ENCODE measurements at places on chromosomes 2 and 18.

- DNase-seq: no peak
Observed at GRCh38 chr18:56517196-56517595, 121.2 kb downstream of the TXNL1 start.

DNA sequence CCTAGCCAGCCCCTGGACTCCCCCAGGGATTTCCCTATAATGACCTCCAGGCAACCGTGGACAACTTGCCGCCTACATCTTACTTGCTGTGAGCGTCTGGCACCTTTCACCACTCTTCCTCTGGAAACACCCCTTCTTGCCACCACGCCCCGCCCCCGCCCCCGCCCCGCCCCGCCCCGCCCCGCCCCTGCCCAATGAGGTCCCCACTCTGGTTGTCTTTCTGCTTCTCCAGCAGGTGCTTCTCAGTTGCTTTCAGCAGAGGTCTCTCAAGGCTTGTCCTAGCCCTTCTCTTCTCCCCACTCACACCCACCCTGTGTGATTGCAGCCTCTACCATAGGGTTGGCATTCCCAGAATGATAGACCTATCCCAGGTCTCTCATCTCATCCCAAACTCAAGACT lies 214.5 kb downstream of the EN1 start:
- no peak for DNase-seq

DNA sequence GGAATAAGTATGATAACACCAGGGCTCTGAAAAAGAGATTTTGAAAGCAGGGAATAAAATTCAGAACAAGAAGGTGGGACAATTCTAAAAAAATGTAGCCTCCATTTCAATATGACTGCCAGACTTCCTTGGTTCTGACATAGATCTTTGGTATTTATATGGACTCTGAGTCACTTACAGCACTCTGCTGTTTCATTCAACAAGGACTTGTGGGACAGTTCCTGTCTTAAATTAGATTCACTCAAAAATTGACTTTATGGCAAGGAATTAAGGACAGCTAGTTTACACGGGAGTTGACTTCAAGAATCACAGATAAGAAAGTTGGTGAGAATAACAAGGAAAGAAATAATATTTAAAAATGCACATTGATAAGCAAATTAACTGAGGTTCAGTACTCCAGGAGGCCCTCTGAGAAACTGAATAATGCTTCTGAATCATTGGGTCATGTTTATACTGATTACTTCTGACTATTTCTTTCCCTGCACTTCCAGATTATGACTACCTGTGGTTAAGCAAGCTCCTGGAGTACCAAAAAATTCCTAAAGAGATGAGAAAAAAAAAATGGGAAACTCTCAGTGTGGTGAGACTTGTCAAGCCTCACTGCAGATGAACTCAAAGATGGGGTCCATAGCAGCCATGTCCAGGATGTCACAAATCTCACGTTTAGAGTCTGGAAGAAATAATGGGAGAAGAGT lies 828.3 kb upstream of the PIK3C3 start:
- DNase-seq: no peak

DNA sequence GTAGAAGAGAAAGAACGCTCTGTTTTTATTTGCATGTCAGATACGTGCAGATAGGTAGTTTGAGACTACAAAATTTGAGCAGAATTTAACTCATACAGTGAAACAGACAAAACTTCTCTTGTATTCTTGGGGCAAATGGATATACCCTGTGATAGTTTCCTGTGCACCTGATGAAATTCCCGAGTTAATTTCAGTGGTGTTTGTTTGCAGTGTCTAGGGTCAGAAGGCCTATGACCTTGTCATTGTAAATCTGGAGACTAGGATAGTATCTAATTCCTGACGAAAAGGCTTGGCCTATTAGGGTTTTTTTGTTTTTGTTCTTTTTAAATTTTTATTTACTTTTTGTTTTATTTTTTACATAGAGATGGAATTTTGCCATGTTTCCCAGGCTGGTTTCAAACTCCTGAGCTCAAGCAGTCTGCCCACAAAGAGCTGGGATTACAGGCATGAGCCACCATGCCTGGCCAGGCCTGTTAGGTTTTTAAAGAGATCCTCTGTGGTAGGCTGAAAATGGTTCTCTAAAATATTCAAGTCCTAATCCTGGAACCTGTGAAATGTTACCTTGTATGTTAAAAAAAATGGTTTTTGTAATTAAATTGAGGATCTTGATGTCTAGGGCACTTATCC lies 17.6 kb downstream of the LCLAT1 start:
- DNase-seq: no peak

- no peak for DNase-seq
Observed at GRCh38 chr2:219173176-219173575, 3.3 kb upstream of the SLC23A3 start.

DNA sequence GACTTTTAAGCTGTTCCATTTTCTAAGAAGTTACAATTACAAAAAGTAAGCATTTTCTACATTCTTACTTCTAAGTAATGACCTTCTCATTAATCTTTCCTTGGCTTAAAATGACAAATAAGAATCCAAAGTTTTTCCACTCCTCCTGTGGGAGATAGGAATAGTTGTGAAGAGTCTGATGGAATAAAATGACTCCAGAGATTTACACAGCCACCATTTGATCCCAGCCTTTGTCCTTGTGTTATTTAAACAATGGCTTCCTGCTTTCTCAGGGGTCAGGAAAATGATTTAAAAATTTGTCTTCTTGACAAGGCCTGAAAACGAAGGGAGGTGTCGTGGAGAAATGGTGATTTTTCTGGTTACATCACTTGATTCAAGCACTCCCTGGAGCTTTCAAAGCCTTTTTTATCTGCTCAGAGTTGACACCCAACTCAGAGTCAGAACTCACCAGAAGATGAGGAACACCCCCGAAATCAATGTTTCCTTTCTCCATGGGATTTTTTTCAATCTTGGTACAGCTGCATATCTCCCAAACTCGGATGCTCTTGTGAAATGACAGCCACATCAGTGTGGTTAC lies 106.5 kb downstream of the GALNT3 start:
- DNase-seq: no peak

DNA sequence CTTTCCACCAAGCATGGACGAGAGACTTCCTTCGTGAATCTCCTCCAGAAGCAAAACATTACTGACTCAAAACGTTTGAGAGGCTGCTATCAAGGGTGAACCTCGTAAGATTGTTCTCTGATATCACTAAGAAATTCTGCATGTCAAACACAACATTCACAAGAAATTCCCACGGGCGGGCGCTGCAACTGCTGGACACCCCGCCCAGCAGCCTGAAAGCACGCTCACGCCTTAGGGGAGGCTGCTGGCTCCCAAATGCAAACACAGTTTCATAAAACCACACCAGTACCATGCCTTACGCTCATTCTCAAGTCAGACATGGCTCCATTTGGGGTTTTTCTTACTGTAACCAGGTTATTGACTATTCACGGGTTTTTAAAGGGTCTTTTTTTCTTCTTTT lies 39.0 kb downstream of the MBP start:
- DNase-seq: no peak

- no peak for DNase-seq
Observed at GRCh38 chr2:88095022-88095421, 27.4 kb downstream of the SMYD1 start.

DNA sequence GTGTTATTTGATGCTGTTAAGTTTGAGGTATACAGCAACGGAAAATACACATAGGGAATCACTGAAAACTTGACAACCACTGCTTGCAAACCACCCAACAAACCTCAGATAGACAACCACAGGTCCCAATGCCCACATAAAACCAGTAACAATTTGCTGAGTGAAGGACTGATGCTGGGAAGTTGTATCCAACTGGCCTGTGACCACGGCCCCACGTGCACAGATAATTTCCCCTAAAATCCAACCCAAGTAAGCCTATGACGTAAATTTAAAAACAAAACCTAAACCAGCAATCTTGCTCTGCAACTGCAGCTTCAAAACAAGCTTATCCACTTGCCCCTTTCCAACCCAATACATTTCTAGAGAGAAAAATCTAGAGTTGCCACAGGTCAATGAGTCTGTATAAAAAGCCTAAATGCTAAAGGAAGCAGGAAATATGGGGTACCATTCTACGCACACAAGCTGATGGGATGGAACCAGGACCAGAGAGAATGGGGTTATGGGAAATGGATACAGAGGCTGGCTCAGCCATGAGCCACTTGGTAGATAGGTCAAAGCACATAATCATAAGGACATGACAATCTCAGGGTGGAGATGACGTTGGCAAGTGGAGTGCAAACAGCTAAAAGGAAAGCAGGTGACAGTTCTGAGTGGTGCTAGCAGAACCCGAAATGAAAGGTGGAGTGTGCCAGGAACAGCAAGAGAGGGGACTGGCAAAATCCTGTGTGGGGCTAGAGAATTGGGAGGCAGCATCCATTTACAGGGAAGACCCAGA lies 27.8 kb upstream of the CREB1 start:
- no peak for DNase-seq

- DNase-seq: no peak
Observed at GRCh38 chr2:43212216-43212835, 14.1 kb downstream of the ZFP36L2 start.

DNA sequence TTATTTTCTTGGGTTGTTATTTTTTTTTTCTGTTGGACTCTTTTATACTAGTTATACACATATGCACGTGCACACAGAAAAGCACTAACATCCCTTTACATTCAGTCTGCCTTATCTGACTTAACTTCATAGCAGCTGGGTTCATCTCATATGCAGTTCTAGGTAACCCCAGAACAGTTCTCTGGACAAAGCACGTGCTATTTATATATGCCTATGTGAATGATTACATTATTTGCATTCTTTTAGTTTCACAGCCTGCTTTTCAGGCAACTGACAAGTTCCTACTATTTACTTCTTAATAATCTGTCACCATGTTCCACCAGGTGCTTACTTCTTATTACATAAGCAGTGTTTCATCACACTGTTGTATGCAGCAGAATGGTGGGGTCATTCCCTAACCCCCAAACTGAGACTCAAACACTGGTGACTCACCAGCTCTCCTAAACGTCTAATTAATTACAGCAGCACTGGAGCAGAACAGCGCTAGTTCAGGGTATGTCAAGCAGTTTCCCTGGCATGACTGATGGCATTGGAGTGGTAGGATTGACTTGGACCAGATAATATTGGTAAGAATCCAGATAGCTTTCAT lies 372.8 kb downstream of the CLIP4 start:
- no peak for DNase-seq

GRCh38 chr2:44267796-44268648 lies 7.3 kb upstream of the SLC3A1 start:
- DNase-seq: no peak

- no peak for DNase-seq
Observed at GRCh38 chr2:64678771-64679590, 25.3 kb upstream of the SERTAD2 start.

DNA sequence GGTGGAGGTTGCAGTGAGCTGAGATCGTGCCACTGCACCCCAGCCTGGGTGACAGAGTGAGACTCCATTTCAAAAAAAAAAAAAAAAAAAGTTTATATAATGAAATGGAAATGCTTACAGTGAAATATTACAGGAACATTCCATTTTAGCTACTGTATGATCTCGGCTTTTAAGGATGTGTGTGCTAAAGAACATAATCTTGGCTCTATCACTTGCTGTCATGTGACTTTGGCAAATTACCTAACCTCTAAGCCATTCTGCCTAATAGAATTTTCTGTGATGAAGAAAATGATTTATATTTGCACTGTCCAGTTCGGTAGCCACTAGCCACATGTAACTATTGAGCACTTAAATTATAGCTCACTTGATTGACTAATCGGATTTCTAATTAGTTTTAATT lies 36.3 kb downstream of the SMAD4 start:
- no peak for DNase-seq

DNA sequence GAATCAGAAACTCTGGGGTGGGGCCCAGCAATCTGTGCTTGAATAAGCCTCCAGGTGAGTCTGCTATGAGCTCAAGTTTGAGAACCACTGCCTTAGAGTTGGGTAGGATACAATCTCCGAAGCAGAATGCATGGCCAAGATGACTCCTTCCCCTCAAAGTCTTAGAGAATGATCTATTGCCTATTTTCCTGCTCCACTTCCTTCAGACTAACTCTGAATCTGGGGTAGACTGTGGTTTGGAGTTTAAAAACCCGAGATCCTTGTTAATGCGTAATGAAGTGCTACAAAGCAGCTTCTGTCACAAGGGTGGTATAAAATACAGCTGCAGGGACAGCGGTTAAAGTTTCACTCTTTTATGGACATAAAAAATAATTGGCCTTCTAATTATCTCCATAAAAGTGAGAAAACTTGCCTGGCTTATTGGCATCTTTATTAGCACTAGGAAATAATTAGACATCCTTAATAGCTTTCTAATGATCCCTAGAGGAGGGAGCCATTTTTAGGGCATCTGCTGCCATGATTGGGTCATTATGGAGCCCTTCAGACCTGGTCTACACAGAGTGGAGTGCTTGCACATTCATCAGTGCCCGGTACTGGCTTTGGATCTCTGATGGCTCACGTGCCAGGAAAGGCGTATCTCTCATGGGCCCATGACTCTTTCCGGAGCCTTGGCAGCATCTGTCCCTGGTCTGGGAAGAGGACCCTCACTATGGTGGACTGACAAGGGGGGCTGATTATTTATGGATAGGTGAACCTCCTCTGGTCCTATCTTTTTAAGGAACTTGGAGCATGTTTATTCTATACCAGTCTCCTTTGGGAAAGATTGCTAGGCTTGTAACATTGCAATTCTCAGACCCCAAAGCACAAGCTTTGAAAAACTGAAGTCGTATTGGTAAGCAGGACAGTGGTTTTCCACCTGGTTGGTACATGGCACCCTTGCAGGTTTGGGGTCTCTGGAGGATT lies 28.2 kb downstream of the SIX2 start:
- DNase-seq: no peak
